ENCODE measurements at places on chromosomes 7 and 10.

DNA sequence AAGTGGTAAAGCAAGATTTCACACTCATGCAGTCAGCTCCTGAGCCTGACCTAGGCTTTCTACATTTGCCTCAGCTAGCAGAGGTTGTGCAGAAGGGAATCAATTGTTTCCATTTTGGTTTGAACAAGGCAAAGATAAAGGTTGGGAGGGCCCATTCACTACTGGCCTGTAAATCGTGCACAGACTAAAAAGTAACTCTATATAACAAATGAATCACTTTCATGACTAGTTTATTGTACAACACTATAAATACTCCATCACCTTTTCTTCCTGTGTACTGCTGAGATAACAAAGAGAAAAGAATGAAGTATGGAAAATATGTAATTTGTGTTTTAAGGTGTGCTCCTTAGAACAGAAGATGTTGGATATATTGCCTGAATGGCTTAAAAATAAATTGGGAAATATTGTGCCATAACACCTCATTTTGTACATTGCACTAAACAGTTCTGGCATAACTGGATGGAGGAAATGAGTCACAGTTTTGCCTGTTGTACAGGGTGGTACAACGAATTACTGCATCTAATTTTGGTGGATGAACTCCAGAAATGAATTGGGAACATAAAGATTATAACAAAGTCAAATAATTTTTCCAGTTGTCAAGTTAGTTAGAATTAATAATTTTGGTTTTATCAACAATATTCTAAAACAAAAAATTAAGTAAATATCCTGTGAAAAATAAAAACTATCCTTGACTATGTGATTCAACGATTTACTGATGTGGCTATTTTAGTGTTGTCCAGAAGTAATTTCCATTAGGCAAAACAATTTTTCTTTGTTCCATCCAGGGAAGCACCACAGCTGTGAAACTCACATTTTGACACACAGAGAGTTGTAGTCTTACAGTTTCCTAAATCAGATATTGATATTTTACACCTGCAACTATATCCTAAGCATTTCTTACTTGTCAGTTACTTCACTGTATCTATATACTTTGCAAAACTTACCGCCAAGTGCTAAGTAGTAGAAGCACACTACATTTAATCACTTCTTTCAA, 18.0 kb downstream of the SEMA3C start:
- H3K27ac ChIP-seq = no peak overlapping the region

DNA sequence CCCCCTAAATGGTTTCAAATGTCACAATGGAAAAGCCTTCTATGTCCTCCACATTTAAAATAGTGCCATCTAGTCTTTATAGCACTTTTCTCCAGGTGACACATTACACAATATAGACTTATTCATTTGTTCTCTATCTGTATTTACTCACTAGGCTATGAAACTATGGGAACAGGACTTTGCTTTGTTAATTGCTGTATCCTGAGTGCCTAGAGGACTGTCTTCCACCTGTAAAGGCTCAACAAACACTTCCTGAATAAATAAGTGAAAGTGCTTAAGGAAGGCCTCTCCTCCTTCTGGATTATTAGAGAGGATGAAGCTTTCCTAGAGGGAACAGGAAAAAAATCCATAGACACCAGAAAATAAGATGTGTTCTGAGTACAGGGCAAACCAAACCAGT, 397.6 kb upstream of the LRRN3 start:
- H3K4me1 ChIP-seq = no peaks in the 10 kb centered on the region
- DNase-seq = no peak
- no peak overlapping the region for H3K27ac ChIP-seq
- peaks cover 2% of the 10 kb centered on the region for H3K27me3 ChIP-seq
- H3K4me3 ChIP-seq = no peak overlapping the region

DNA sequence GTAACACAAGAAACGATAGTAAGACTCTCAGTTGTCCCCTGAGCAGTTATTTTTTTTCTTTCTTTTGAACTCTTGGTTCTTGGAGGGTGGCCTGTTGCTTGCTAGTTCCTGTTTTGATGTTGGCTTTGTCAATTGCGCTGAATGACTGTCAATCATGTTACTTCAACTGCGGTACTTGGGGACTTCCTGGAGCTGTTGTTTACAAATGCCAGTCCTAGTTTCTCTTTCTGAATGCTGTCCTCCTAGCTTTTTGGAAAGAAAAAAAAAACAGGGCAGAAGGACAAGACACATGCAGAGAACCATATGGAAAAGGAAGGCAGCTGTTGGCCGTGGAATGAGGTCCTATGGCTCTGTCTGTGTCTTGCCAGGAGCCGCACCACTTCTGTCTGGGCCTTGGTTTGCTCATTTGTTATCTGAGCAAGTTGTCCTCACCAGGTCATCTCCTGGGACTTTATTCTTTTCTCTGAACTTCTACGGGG, 7.0 kb upstream of the PDCD4 start:
- H3K36me3 ChIP-seq = no peaks in the 10 kb centered on the region
- DNase-seq = peak; percentile 85
- H3K27me3 ChIP-seq = peaks cover 3% of the 10 kb centered on the region

DNA sequence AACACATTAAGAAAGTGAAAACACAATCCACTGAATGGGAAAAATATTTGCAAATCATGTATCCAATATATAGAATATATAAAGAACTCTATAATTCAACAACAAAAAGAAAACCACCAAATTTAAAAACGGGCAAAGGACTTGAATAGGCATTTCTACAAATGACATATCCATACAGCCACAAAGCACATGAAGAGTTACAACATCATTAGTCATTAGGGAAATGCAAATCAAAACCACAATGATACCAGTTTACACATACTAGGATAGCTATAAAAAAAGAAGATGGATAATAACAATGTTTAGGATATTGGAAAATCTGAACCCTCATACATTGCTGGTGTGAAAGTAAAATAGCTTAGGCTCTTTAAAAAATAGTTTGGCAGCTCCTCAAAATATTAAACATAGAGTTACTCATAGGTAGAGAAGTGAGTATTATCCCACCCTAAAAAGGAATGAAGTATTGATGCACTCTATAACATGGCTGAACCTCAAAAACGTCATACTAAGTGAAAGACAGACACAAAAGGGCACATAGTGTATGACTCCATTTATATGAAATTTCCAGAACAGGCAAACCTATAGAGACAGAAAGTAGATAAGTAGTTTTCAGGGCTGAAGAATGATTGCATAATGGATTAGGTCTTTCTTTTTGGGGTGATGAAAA, 4.5 kb downstream of the ZPBP start:
- H3K36me3 ChIP-seq = no peaks in the 10 kb centered on the region
- no peak for DNase-seq
- H3K27ac ChIP-seq = no peak overlapping the region
- peaks cover 6% of the 10 kb centered on the region for H3K27me3 ChIP-seq
- no peak overlapping the region for H3K4me3 ChIP-seq
- peaks cover 8% of the 10 kb centered on the region for H3K4me1 ChIP-seq

- DNase-seq = no peak
- H3K36me3 ChIP-seq = no peaks in the 10 kb centered on the region
- H3K4me3 ChIP-seq = no peak overlapping the region
- no peak overlapping the region for H3K27ac ChIP-seq
Measured at GRCh38 chr10:88045096-88045495, 181.7 kb downstream of the PTEN start.

GRCh38 chr10:73529089-73529832, 33.4 kb upstream of the PPP3CB start:
- H3K27me3 ChIP-seq = no peaks in the 10 kb centered on the region
- no peak overlapping the region for H3K4me3 ChIP-seq
- H3K4me1 ChIP-seq = no peaks in the 10 kb centered on the region
- peak; percentile 62 for DNase-seq

DNA sequence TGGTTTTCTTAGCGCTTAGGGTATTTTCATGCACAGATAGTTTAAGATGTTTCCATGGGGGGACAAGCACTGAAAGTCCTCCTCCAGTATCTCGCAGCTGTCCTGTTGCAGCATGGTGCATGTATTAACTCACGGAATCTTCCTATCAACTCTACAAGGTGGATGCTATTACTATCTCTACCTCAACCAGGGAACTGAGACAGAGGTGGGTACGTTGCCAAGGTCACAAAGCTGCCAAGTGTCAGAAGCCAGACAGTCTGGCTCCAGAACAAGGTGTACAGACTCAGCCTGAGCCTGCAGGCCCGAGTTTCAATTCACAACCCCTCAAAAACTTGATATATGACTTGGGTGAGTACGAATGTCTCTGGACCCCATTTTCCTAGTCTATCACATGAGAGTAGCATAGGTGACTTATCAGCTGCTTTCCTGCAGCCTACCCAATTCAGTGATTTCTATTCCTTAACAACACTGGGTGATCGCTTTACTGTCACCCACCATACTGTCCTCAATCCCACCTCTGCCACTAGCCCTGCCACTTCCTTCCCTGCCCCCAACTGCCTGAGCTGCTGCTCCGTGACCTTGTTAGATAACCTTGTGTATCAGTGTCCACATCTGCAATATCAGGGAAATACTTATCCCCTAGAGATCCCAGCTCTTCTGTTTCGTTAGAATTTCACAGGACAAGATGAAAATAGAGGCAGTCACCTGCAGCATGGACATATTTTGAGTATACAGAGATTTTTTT, 92.1 kb downstream of the ABCC2 start:
- no peak overlapping the region for H3K27ac ChIP-seq
- no peak overlapping the region for H3K4me3 ChIP-seq
- peaks cover 22% of the 10 kb centered on the region for H3K36me3 ChIP-seq

DNA sequence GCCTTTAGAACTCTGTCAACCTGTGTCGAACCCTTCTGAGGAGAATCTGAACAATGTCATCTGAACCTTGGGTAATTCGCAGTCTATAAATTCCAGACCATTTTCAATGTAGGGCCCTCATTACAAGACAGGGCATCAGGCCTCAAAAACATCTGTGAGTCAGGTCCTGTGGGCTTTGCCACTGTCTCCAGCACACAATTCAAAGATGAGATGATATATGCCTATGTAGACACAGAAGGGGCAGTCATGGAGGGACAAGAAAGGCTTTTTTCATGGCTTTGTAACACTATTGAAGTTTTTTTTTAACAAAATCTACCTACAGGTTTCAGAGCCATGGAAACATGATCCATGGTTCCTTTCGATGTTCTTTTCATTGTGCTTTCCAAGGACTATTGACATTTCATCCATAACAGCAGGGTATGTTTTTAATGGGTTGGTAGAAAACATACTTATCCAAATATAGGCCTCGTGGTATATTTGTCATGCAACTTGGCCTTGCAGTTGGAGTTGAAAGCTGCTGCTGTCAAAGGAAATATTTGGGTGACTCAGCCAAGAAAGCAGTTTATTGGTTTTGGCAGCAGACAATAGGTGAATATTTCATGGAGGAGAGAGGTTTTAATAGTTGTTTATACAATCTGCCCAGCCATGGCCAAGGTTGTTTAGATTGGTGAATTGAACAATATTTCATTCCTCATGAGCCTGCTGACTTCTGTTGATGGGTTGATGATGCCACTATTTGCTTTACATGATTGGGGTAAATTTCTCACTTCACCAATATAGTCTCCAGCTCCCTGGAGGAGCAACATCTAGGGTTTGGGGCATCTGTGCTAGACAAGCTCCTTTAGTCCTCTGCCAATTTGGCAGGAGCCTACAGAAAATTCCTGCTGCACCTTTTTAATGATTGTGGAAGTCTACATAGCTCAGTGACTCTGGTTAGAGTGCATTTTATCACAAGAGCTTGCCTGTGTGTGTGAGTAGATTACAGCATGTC, 158.4 kb upstream of the TMEM72 start:
- H3K27me3 ChIP-seq = peaks cover 6% of the 10 kb centered on the region
- H3K27ac ChIP-seq = no peak overlapping the region
- H3K36me3 ChIP-seq = no peaks in the 10 kb centered on the region
- H3K4me3 ChIP-seq = no peak overlapping the region

- no peak overlapping the region for H3K27ac ChIP-seq
- no peak overlapping the region for H3K4me3 ChIP-seq
- no peaks in the 10 kb centered on the region for H3K36me3 ChIP-seq
- no peaks in the 10 kb centered on the region for H3K27me3 ChIP-seq
Measured at GRCh38 chr10:127877699-127878098, 15.0 kb downstream of the CLRN3 start.

GRCh38 chr7:55489552-55489951, 82.8 kb downstream of the VOPP1 start:
- no peak overlapping the region for H3K4me3 ChIP-seq
- peaks cover 39% of the 10 kb centered on the region for H3K4me1 ChIP-seq
- no peak overlapping the region for H3K27ac ChIP-seq
- DNase-seq = no peak

GRCh38 chr10:73959484-73960243, 38.3 kb upstream of the VCL start:
- DNase-seq = no peak
- peaks cover 73% of the 10 kb centered on the region for H3K4me1 ChIP-seq
- no peaks in the 10 kb centered on the region for H3K36me3 ChIP-seq
- no peaks in the 10 kb centered on the region for H3K27me3 ChIP-seq
- peak overlapping the region; percentile 66 for H3K4me3 ChIP-seq

- H3K4me3 ChIP-seq = no peak overlapping the region
- H3K27me3 ChIP-seq = no peaks in the 10 kb centered on the region
- no peaks in the 10 kb centered on the region for H3K36me3 ChIP-seq
- H3K27ac ChIP-seq = no peak overlapping the region
- no peak for DNase-seq
- peaks cover 13% of the 10 kb centered on the region for H3K4me1 ChIP-seq
Measured at GRCh38 chr7:114929570-114929969, 7.7 kb downstream of the MDFIC start.

Data from immature natural killer cell (primary cell).